Activated CD8-positive, alpha-beta memory T cell treated with anti-CD3 and anti-CD28 coated beads for 4 hours (primary cell): ENCODE measurements at places on chromosomes 4 and X.

- no peak for DNase-seq
Observed at GRCh38 chrX:53116101-53116500, 22.2 kb downstream of the KANTR start.

DNA sequence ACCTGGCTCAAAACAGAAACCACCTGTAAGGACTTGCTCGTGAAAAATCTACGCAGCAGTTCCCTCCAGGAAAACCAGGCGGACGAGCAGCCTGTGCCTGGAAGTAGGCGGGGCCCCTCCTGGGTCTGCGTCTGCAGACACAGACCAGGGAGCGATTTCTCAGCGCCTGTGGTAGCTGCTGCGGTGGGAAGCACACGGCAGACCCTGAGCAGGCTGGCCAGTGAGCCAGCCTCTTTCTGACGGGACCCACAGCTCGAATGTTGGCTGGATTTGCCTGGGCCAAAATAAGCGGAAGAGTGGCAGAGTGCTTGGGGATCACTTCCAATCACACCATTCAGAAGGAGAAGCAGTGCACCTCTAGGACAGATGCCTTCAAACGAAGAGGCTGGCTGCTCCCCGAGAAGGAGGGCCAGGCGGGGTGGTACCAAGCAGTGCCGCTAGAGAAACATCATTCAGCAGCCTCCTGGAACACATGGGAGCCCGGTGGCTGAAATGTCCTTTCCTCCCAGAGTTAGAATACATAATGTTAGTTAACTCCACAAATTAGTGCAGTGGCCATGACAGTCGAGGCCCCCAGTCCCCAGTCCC is 85.9 kb downstream of the GATB start:
- no peak for DNase-seq

GRCh38 chr4:94588896-94589693 is 137.4 kb downstream of the PDLIM5 start:
- DNase-seq = no peak

DNA sequence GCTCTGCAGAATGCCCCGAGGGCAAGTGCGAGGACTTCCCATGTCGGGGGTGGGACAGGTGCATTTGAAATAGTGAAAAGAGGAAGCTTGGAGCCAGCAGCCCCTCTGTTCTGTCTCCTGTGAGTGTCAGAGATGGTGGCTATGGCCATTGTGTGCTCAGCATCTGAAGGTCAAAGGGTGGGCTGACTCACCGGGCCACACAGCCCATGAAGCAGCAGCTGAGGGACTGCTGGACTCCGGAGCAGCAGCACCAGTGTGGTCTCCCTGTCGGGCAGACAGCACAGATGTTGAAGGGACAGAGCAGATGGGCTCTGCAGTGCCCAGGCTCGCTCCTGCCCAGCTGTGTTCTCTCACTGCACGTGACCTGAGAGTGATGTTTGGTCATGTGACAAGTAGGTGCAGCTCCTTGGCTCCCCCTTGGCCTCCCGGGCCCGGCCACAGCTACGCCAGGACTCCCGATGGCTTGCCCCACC is 53.5 kb downstream of the TBC1D14 start:
- no peak for DNase-seq

DNA sequence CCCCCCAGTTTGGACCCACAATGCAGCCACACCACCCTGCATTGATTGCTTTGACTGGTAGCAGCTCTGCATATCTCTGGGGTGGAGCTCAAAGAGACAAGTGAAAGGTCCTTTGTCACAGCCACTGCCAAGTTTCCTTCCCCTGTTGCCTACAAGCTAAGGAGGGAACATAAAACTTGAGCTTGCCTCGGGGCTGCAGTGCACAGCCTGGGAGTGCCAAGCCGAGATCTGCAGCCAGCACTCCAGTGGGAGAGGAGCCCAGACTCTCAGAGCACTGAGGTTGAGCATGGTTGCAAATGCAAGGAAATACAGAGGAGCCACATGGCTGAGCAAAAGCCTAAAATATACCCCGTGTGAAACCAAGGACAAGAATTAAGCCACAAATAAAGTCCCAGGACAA is 142.2 kb downstream of the DKK2 start:
- no peak for DNase-seq

- DNase-seq = no peak
Observed at GRCh38 chr4:105327222-105327621, 146.6 kb downstream of the PPA2 start.

DNA sequence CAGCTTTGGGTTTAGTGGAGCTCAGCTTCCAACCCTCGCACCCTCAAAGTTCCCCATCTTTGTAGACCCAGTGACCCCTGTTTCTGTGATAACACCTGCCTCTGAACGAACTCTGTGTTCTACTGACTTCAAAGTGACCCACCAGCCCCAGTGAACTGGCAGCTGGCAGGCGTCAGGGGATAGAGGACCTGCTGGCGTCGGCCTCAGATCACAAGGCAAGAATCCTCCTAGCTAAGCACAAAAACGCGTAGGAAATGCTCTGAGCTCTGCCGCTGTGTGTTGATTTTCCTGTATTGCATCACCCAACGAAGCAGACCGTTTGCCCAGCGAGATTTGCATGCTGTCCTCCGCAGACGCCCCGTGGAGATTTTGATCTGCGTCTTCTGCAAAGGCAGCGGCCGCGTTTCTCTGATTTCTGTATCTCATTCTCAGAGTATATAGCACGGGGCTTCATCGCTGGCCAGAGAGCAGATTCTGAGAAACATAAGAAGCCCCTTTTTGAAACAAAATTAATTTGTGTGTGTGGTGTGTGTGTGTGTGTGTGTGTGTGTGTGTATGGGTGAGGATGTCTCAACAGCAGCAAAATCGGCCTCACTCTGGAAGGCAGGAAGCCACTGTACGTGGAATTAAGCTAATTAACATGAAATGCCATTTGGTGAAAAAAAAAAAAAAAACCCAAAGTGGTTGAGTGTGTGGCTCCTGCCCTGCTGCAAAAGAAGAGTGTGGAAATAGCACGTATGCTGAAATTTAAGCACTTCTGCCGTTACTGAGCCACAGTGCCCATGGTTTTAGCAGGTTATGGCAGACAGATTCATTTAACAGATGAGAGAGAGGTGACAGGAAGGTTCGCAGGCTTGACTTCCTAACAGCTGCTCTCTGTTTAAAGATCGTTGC is 29.2 kb upstream of the ASMTL start:
- DNase-seq = peak; percentile 62

GRCh38 chr4:159018062-159018629 is 84.7 kb upstream of the RAPGEF2 start:
- DNase-seq = no peak

- no peak for DNase-seq
Observed at GRCh38 chr4:30879855-30880598, 159.9 kb downstream of the PCDH7 start.

DNA sequence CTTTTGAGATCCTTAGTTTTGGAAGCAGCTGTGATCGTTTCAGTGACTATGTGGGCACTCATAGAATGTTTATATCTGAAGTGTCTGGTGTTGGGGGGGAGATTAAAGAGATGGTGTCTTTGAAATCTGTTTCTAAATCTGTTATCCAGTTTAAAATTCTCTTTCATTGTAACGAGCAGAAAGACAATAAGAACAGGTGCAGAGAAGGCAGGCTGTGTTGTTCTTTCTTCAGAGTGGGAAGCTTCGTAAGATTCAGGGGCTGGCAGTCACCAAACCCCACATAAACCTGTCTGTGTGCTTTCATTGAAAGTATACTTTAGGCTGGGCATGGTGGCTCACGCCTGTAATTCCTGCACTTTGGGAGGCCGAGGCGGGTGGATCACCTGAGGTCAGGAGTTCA is 16.3 kb upstream of the DHRSX start:
- no peak for DNase-seq

DNA sequence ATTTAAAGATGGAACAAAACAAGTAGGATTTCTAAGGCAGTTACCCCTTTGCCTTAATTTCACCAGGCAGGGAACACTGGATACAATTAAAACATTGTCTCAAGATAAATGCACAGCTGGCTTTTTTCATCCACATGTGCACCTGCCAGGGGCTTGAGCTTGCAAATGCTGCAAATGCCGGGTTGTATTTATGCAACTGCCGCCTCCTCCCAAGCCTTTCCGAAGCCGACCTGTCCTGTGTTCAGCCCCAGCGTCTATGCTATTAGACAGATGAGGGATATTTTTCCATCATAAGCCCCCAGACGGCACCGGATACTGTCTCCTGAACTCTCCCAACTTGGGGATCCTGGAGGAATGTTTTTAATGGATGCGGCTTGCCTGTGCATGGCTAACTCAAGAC is 251.6 kb downstream of the CRLF2 start:
- DNase-seq = no peak

GRCh38 chr4:189117426-189117825 is 823.2 kb upstream of the FRG1 start:
- DNase-seq = no peak

GRCh38 chr4:40980318-40980883 is 230.6 kb downstream of the NSUN7 start:
- no peak for DNase-seq

DNA sequence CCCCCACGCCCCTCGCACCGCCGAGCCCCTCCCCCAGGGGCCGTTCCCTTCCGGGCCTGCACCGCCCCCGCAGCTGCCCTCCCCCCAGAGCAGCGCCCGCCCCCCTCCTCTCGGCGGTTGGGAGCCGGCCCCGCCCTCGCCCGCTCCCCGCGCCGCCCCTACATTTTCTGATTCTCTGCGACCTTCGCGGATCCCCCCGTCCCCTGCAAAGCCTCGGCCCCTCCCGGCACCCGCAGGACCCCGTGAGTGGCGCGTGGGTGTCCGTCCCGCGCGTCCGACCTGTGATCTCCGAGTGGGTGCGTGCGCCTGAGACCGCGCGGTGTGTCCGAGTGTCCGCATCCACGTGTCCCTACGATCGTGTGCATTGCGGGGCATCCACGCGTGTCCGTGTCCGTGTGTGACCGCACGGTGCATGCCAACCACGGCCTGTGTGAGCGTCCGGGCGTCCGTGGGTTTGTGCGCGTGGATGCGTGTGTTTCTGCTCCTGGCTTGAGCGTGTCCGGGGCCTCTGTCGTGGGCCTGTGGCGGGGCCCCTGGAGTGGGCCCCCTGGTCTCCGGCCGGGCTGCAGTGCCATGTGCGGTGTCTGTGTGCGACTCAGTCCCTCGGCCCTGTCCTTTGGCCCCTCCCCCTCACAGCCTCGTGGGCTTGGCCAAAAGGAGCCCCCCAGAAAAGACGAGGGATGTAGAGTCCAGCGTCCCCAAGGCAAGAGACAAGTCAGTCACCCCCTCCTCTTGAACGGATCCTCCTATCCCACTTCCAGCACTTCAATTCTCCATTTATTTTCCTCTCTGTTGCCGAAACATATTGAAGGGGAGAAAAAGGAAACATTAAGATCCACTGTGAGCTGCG is 8.8 kb upstream of the NKX1-1 start:
- DNase-seq = no peak

GRCh38 chr4:150884625-150885024 is 130.5 kb downstream of the LRBA start:
- no peak for DNase-seq

DNA sequence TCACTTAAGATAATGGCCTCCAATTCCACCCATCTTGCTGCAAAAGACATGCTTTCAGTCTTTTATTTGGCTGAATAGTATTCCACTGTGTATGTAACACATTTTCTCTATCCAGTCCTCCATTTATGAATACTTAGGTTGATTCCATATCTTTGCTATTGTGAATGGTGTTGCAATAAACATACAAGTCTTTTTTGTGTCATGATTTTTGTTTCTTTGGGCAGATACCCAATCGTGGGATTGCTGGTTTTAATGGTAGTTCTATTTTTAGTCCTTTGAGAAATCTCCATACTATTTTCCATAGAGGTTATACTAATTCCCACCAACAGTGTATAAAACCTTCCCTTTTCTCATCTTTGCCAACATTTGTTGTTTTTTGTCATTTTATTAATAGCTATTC is 180.9 kb downstream of the SMIM20 start:
- no peak for DNase-seq

GRCh38 chr4:113383111-113383785 is 333.8 kb downstream of the ANK2 start:
- no peak for DNase-seq

- no peak for DNase-seq
Observed at GRCh38 chrX:20313899-20314298, 47.2 kb upstream of the RPS6KA3 start.

DNA sequence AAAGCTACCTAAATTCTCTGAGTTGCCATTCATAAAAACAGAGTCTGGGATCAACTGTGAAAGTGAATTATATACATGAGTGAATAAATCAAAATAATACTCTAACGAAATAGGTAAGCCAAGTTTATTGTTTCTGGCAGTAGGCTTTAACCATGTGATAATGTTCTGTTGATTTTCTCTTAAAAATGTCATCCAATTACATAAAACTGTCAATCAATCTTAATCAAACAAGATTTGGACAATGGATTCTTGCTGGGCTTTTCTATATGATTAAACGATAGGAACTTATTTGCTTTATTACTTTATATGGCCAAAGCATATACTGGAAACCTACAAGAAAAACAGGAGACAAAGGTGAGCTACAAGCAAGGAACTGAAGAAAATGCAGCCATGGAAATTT is 148.8 kb downstream of the INPP4B start:
- no peak for DNase-seq

GRCh38 chr4:116332508-116332907 is 752.9 kb downstream of the TRAM1L1 start:
- no peak for DNase-seq

- no peak for DNase-seq
Observed at GRCh38 chr4:4595252-4595651, 53.4 kb upstream of the STX18 start.

GRCh38 chrX:110519906-110520452 is 161.3 kb downstream of the RTL9 start:
- no peak for DNase-seq

DNA sequence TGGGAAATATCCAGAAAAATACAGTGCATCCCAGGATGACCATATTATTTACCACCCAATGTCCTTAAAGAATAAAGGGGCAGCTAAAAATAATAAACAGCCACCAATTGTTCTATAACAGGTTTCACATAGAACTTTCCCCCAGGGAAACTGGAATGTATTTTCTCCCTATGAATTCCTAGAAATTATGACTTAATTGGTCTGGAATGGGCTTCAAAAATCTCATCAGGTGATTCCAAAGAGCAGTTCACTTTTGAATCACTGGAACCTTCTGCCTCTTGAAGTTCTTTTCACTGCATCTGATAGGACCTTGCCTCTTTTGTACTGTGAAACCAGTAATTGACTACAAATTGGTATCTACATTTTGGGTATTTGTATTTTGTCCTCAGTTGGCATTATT is 119.3 kb downstream of the ZNF330 start:
- no peak for DNase-seq

DNA sequence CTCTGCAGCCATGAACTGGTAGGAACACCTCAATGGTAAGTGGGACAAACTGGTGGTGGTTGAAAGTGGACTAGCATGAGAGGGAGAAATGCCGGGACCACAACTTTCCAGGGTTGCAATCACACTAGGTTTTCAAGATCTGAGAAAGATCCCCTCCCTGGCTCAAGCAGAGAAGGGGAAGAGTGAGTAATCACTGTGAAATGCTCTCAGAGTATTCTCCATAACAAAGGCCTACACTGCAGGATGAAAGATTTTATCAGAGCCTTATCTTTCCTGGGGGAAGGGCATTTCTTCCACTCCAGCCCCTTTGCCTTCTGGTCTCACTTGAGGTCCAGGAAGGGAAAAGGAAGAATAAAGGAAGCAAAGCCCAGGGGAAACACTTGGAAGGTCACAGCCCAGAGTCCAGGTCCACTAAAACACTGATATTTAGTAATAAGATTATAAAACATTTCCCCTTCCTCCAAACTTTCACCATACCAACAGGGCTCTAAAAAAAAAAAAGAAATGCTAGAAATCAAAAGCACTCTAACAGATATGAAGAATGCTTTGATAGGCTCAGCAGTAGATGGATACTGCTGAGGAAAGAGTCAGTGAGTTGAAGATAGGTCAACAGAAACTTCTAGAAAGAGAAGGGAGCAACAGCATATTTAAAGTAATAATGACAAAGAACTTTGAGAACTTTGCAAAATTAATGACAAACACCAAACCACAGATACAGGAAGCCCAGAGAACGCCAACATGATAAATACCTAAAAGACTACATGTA is 95.9 kb downstream of the WDFY3 start:
- DNase-seq = no peak
